Activated T-cell treated with anti-CD3 and anti-CD28 coated beads, Interleukin-2, amount 50 U/mL, for 48 hours (primary cell): ENCODE measurements at places on chromosomes 11 and 22.

- DNase-seq: no peak
Measured at GRCh38 chr11:23494981-23495380, 634.7 kb upstream of the CCDC179 start.

DNA sequence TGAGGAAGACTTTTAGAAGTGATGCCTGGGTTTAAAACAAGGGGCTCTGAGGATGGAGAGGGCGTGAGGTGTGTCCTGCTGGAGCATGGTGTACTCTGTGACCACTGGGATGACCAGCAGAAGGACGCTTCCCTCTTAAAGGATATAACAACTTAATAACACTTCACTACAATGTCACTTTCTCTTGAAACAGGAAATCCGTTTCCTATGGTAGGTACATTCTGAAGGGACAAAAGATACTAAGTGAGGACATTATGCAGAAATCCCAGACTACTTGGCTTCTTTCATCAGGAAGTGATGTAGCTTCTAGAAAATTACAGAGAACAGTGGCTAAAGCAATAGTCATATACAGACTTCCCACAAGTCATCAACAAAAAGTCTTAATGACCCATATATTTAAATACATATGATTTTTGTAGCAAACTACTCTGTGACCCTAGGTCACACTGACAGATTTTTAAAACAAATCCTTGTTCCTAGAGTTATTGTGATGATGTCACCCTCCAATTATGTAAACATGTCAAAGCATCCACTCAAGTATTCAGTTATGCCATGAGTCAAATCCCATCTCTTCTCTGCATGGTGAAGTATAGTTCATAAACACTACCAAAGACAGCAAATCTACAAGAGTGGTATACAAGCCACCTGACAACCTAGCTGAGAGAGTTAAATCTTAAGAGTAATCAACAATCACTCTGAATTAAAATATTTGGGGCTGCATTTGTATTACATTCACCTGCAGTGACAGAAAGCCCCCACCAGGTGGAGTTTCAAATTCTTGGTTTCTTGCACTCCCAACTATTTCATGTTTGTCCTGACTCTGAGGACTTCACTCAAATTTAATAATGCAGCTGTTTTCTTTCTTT, 32.8 kb downstream of the PITPNB start:
- DNase-seq: peak; percentile 45

- DNase-seq: no peak
Measured at GRCh38 chr11:72959998-72960731, 146.0 kb downstream of the ATG16L2 start.

DNA sequence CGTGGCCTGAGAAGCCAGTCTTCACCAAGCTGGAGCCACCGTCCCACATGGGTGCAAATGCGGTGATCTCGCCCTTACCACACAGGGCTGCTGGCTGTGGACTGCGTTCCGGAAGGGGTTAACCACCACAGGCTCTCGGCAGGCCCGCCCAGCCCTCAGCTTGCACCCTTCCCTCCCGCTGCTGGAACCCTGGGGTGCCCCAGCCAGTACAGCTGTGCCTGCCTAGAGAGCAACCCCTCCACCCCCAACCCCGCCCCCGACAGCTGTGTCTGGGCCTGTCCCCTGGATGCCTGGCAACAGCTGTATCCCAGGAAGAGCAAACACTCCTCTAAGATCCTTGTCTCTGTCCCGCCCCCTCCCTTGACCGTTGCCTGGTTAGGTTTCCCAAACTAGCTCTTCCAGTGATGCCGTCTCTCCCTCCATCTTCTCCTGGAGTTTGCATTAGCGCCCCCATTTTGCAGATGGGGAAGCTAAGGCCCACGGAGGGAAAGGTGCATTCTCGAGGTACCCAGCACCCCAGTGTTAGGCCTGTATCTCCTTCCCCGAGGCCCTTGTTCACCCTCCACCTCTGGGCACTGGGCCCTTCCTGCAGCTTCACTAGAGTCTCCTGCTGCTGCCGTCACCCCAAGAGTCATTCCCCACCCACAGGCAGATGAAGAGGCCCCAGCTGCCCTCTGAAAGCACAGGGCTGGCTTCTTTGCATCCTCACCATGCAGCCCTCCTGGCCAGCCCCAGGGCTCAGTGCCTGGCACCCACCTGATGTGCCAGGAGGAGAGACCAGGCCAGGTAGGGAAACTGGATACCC, 12.6 kb upstream of the COX8A start:
- DNase-seq: no peak

DNA sequence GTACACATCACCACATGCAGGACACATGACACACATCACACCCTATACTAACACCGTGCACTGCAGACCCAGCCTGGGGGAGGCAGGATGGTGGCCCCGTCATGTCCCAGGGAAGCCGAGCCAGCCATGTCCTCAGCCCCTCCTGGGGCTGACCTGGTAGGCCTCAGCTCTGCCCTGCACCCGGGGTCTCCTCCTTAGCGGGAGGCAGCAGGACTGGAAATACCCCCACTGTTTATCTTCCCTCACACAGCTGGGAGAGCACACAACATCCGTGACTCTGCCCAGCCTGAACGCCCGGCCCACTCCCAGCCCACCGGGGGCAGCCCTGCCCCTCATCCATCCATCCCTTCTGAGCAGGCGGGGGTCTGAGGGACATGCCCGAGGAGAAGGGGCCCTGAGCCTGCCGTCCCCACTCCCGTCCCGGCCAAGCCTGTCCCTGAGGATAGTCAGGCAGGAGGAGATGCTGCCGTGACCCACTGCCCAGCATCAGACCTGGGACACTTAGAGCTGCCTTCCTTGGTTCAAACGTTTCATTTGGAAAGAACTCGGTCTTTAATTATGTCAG, 945.0 kb downstream of the BRD1 start:
- no peak for DNase-seq

- peak; percentile 14 for DNase-seq
Measured at GRCh38 chr11:76624500-76625379, 45.8 kb downstream of the LRRC32 start.

DNA sequence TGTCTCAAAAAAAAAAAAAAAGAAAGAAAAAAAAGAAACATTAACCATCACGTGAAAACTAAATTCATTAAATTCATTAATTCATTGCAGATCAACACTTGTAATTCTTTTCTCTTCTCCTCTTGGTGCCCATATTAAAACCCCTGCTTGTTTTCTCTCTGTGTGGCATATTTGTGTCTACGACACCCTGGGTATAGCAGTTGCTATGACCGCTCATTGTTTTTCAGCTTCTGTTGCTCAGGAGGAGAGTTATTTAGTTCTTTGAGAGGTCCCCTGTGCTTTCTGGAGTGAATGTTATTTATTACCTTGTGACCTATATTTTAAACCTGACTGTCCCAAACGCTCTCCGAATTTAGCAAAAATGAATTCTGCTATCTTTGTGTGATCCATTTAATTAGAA, 62.3 kb upstream of the CLMP start:
- no peak for DNase-seq

- DNase-seq: no peak
Measured at GRCh38 chr11:74870485-74870884, 78.4 kb downstream of the XRRA1 start.

DNA sequence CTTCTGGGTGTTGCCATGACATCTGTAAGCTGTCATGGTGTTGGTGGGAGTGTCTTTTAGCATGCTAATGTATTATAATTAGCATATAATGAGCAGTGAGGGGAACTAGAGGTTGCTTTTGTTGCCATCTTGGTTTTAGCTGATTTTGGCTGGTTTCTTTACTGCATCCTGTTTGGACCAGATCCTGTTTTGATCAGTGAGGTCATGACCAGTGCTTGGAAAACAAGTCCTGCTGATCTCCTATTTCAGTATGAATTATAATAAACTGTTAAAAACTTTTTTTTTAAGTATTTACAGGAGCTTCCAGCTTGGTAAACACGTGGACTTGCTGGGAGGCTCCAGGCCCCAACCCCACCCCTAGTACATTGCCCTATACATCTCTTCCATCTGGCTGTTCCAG, 30.5 kb upstream of the P4HA3 start:
- no peak for DNase-seq

- no peak for DNase-seq
Measured at GRCh38 chr11:134751766-134752165, 339.7 kb upstream of the B3GAT1 start.

GRCh38 chr22:20299746-20300136, 20.1 kb downstream of the DGCR6L start:
- DNase-seq: no peak

DNA sequence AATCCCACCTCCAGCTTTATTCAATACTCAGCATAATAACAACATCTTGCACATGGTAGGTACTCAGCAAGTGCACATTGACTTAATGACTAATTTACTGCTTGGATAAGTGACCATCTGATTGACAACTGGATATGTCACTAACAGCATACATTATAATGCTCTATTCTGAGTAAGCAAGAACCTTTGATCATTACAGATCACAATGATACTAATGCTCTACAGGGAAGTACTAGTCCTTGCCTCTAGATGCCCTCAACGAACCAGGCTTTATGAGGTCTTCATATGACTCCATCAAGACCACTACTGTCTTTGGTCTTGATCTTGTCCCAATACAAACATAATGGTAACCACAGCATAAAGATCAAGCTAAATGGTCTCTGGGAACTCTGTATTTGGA, 167.6 kb upstream of the MTMR2 start:
- DNase-seq: no peak

DNA sequence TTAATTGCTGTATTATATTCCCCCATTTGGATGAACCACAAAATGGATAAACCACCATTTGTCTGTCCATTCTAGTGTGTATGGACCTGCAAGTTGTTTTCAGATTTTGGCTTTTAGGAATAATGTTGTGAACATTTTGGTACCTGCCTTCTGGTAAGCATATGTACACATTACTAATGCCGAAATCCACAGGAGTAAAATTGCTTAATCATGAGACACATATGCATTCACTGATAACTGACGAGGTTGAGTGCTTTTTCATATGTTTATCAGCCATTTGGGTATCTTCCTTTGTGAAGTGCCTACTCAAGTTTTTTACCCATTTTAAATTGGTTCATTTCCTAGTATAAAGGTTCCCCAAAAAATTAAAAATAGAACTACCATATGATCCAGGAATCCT, 34.2 kb downstream of the OSBP2 start:
- no peak for DNase-seq

DNA sequence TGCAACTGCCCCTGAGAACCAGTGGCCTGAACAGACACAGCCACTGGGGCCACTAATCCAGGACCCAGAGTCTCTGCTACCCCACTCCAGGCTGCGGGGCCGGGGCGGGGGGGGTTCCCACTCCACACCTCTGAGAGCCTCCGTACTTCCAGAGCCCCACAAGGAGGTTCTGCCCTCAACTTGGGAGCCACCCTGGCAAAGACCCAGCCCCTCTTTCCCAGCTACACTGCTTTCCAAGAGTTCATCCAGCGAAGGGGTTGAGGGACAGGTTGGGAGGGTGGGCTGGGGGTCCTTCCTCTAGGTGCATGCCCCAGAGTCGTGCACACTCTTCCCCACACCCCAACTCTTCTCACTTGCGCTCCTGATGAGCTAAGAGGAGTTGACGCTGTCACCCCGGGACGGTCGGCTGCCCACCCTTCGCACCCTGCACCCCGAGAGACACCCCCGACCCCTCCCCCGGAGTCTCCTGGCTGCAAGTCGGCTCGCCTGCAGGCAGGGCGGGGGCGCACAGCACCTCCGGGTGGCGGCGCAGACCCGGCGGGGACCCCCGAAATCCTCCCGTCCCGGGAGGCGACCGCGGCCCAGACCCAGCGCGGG, 531 bp downstream of the RAB3IL1 start:
- peak; percentile 18 for DNase-seq

DNA sequence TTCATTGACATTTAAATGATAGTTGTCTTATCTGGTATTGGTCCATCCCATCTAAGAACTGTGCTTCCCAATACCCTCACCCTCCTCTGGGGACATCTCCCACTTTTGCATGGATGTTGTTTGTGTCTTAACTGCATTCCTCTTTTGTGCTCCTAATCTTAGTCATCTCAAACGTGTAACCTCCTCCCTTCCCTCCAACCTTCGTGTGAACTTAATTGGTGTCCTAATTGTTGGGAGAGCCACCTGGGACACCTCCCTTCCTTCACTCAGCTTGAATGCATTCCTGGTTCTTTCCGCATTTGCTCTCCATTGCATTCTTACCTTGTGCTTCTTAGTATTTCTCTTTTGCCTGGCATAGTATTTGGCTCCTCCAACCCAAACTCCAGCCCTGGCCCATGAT, 9.8 kb upstream of the ELMOD1 start:
- DNase-seq: no peak

DNA sequence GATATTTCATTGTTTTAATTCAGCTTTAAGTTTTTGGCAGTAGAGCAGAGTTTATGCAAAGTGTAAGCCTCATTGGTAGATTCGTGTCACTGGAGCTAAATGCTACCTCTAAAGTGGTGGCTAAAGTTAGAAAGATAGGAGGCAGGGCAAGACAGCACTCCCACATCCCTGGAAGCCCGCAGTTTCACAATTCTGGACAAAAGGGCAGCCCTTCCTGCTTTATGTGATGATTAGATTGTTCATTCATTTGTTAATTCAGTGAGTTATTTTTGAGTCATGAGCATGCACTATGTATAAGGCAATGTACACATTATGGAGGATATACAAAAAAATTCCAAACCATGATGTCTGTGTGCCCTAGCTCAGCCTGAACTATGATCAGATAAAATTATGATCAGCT, 52.1 kb upstream of the EIF3M start:
- no peak for DNase-seq

GRCh38 chr22:42350373-42350772, 79.9 kb upstream of the TCF20 start:
- DNase-seq: no peak

DNA sequence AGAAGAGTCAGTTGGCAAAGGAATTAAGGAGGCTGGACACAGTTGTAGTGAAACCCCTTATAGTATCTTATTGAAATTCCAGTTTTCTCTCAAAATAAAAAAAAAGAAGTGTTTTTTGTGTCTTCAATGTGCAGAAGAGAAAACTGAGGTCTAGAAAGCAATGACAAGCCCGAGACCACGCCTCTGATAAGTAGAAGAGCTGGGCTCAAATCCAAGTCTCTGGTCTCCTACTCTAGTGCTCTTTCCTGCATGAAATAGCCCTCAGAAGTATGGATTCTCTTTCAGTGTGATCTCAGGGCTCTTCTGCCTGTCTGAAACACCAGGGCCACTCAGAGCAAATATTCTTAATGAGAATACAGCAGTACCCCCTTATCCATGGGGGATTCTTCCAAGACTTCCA, 200.9 kb downstream of the KIF18A start:
- no peak for DNase-seq

DNA sequence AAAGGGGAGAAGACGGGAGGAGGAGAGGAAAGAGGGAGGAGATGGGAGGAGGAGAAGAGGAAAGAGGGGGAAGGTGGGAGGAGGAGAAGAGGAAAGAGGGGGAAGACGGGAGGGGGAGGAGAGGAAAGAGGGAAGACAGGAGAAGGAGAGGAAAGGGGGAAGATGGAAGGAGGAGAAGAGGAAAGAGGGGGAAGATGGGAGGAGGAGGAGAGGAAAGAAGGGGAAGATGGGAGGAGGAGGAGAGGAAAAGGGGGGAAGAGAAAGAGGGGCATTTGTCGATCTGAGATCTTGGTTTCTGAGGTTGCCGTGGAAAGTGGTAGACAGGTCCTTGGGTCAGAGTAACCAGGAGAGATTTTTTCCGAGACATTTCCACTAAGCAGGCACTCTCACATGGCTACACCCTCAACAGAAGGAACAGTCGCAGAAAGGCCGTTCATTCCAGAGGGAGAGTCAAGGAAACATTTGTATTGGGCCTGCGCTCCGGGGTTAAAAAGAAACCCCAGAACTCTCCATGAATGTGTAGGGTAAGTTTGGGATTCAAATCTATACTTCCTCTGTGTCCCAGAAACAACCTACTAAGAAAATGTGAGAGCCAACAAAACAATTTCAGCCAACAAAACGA, 39.8 kb upstream of the CARS1 start:
- no peak for DNase-seq

- DNase-seq: no peak
Measured at GRCh38 chr11:1458340-1459218, 28.0 kb downstream of the MOB2 start.
